ENCODE measurements at places on chromosomes 7 and 10. TPM values are rescaled to one million over a fixed set of nuclear protein-coding genes. Genes with fewer than 3 reads are reported as not detected.

The EPHB6 gene
- total RNA-seq, result 12.3 TPM

- no peak overlapping the region for H3K4me3 ChIP-seq
- H3K27me3 ChIP-seq, result peaks cover 57% of the 10 kb centered on the region
- H3K36me3 ChIP-seq, result no peaks in the 10 kb centered on the region
- no peak for DNase-seq
- H3K4me1 ChIP-seq, result peaks cover 7% of the 10 kb centered on the region
These were observed 674 bp downstream of the AMZ1 start for GRCh38 chr7:2688409-2689342.

The RASA4 gene
- total RNA-seq, result 18.9 TPM

- H3K4me3 ChIP-seq, result no peak overlapping the region
- no peaks in the 10 kb centered on the region for H3K4me1 ChIP-seq
- DNase-seq, result no peak
- H3K27me3 ChIP-seq, result no peaks in the 10 kb centered on the region
- H3K36me3 ChIP-seq, result no peaks in the 10 kb centered on the region
These were observed 486.3 kb downstream of the POM121L12 start for GRCh38 chr7:53521638-53522184.

DNA sequence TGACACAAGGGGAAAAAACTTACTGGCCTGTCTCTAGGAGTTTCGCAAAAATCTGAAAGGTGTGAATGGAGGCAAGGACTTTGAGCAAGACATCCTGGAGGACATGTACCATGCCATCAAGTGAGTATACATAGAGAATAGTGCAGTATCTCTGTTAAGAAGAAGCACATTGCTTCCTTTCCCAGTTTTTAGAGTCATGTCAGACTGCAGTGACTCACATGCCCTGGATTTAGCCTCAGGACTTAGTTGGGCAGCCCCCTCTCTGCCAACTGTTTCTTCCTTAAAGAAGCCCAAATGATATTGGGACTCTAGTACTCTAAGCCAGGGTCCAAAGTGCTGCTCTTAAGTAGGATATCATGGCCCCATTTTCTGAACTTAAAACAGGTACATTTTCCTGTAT, 28.1 kb upstream of the NFKB2 start:
- H3K36me3 ChIP-seq, result peaks cover 44% of the 10 kb centered on the region
- H3K27me3 ChIP-seq, result no peaks in the 10 kb centered on the region
- H3K4me1 ChIP-seq, result no peaks in the 10 kb centered on the region
- DNase-seq, result no peak
- no peak overlapping the region for H3K4me3 ChIP-seq

GRCh38 chr10:30459283-30459682, 25.3 kb downstream of the MAP3K8 start:
- H3K4me3 ChIP-seq, result no peak overlapping the region
- H3K27me3 ChIP-seq, result no peaks in the 10 kb centered on the region
- DNase-seq, result no peak
- H3K36me3 ChIP-seq, result no peaks in the 10 kb centered on the region
- no peak overlapping the region for H3K27ac ChIP-seq

GRCh38 chr10:124057601-124058000, 35.8 kb downstream of the CHST15 start:
- no peaks in the 10 kb centered on the region for H3K36me3 ChIP-seq
- H3K4me1 ChIP-seq, result peaks cover 13% of the 10 kb centered on the region
- peak overlapping the region; percentile 95 for H3K27ac ChIP-seq
- no peak overlapping the region for H3K4me3 ChIP-seq
- no peak for DNase-seq

- no peak overlapping the region for H3K27ac ChIP-seq
- no peak for DNase-seq
- H3K4me3 ChIP-seq, result no peak overlapping the region
- H3K36me3 ChIP-seq, result no peaks in the 10 kb centered on the region
- peaks cover 4% of the 10 kb centered on the region for H3K4me1 ChIP-seq
These were observed 146.5 kb downstream of the TMEM178B start for GRCh38 chr7:141220263-141220880.

The GCK gene
- total RNA-seq, result 0.42 TPM

GRCh38 chr10:35215107-35215506, 88.5 kb downstream of the CREM start:
- H3K36me3 ChIP-seq, result no peaks in the 10 kb centered on the region
- H3K4me1 ChIP-seq, result peaks cover 33% of the 10 kb centered on the region
- H3K27ac ChIP-seq, result no peak overlapping the region

DNA sequence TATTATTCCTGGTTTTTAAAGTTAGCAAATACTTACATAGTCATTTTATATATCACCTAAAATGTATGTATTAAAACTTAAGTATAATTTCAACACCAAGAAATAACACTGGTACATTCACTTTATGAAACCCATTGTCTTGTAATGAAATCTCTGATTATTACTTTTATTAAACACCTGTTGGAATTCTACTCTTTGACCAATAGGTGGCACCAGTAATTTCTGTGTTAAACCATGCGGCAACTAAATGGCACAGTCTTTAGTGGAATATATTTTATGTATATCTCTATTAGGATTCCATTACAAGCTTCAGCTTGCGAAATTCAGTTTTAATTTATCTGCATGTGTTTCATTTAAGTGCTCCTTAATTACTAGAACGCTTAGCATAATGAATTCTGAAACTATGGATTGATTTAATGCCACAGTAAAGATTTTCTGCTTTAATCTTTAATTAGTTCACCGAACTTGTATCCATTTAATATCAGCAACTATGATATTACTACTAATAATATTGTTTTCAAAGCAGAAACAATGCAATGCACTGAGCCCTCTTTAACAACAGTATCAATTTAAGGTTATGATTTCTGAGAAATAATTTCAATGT, 181.3 kb downstream of the MAGI2 start:
- no peak for DNase-seq
- peaks cover 5% of the 10 kb centered on the region for H3K4me1 ChIP-seq
- no peaks in the 10 kb centered on the region for H3K27me3 ChIP-seq
- H3K4me3 ChIP-seq, result no peak overlapping the region
- H3K36me3 ChIP-seq, result no peaks in the 10 kb centered on the region

DNA sequence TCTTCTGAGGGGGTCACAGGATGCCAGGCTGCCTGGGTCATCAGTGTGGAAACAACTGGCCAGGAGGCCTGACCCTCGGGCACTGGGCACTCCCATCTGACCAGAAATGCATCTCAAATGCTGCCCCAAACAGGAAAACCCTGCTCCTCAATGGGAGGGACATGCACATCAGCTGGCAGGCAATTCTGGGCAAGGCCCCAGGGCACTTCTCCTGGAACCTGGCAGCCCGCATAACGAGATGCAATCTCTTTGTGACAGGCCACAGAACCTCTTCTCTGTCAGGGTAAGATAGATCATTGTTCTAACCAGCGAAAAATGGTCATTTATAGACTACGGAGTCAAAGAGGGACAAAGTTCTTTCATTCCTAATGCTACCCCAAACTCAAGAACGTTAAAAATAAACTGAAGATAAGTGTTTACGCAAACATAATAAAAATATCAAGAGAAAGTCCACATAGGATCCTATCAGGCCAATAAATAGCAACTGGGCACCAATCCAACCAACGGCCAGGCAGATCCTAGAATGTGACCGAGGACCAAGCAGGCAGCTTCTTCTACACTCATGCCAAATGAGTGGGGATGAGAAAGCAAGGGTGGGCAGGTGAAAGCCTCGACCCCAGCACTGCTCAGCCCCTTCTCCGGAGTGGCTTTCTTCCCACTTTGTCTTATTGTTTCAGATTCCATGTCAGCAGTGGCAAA, 212.3 kb downstream of the TCERG1L start:
- no peaks in the 10 kb centered on the region for H3K27me3 ChIP-seq
- no peaks in the 10 kb centered on the region for H3K36me3 ChIP-seq
- no peak for DNase-seq
- no peak overlapping the region for H3K4me3 ChIP-seq

The ATOH7 gene
- total RNA-seq, result 0.20 TPM

- DNase-seq, result no peak
- no peaks in the 10 kb centered on the region for H3K27me3 ChIP-seq
- no peaks in the 10 kb centered on the region for H3K4me1 ChIP-seq
- no peak overlapping the region for H3K4me3 ChIP-seq
- no peaks in the 10 kb centered on the region for H3K36me3 ChIP-seq
These were observed 107.0 kb upstream of the KIF5B start for GRCh38 chr10:32163071-32163761.

The NOC3L gene
- total RNA-seq, result 25.7 TPM

The STMP1 gene
- 62.2 TPM for total RNA-seq

The DEPP1 gene
- total RNA-seq, result 0.50 TPM

DNA sequence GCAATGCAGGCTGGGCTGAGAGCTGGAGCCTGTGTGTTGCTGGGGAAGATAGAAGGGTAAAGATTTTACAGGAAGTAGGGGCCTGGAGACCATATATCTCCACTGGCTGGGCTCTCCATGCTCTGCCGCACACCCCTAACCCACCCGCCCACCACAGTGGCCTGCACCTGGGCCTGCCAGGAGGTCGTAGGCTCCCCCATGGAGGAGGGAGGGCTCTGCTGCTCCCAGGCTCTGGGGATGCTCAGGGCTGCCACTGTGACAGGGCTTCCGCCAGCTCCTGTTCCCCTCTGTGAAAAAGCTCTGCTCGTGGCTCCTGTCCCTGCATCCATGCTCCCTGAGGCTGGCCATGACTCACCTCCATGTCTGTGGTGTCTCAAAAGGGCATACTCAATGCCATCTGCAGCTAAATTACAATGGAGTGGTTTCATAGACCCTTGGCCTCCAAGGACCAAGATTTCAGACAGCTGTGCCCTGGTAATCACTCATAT, 106.0 kb downstream of the CXCL12 start:
- H3K4me1 ChIP-seq, result no peaks in the 10 kb centered on the region
- no peaks in the 10 kb centered on the region for H3K36me3 ChIP-seq
- H3K27ac ChIP-seq, result no peak overlapping the region
- no peak overlapping the region for H3K4me3 ChIP-seq
- no peak for DNase-seq

- H3K4me3 ChIP-seq, result no peak overlapping the region
- no peaks in the 10 kb centered on the region for H3K4me1 ChIP-seq
- H3K36me3 ChIP-seq, result peaks cover 6% of the 10 kb centered on the region
- no peak for DNase-seq
These were observed 87.6 kb upstream of the GNAI1 start for GRCh38 chr7:80047032-80047431.

- no peaks in the 10 kb centered on the region for H3K4me1 ChIP-seq
- no peaks in the 10 kb centered on the region for H3K27me3 ChIP-seq
- DNase-seq, result no peak
- peaks cover 3% of the 10 kb centered on the region for H3K36me3 ChIP-seq
These were observed 54.7 kb upstream of the BICC1 start for GRCh38 chr10:58457761-58458616.

GRCh38 chr7:53661645-53662217, 626.3 kb downstream of the POM121L12 start:
- H3K4me3 ChIP-seq, result no peak overlapping the region
- no peaks in the 10 kb centered on the region for H3K4me1 ChIP-seq
- H3K27me3 ChIP-seq, result no peaks in the 10 kb centered on the region

GRCh38 chr10:72943498-72944234, 10.9 kb downstream of the PLA2G12B start:
- no peak overlapping the region for H3K4me3 ChIP-seq
- DNase-seq, result no peak
- H3K4me1 ChIP-seq, result no peaks in the 10 kb centered on the region
- H3K36me3 ChIP-seq, result no peaks in the 10 kb centered on the region
- H3K27ac ChIP-seq, result no peak overlapping the region

DNA sequence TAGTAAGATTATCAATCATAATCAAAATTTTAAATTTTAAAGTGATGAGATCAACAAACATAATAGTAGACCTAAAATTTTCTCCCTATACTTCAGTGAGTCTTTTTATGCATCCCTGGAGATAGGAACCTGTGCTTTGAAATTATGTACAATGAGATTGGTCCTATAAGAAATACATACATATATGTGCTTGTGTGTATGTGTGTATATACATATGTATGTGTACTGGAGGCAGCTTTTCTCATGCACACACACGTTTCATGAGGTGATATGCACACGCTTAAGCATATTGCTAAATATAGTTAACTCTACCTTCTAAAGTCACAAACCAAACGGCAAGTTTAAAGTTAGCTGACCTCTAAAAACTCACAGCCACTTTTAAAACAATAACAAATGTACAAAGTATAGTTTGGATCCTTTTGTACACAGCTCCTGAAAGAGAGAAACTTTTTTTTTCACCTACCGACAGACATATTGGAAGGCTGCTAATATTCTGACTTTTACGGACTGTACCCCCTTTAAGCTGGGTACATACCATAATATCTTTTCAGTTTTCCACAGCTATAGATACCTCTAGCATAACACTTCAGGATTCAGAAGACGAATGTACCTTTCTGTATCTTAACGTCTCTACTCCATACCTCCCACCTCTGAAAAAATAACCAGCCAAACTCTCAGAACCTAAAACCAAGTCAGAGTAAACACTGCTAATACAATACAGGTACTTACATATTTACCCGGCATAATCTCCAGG, 3.3 kb downstream of the ITGB1 start:
- no peaks in the 10 kb centered on the region for H3K36me3 ChIP-seq
- H3K4me1 ChIP-seq, result peaks cover 78% of the 10 kb centered on the region
- no peaks in the 10 kb centered on the region for H3K27me3 ChIP-seq
- no peak overlapping the region for H3K27ac ChIP-seq
- peak overlapping the region; percentile 80 for H3K4me3 ChIP-seq

The PODXL gene
- 21.4 TPM for total RNA-seq

- H3K27ac ChIP-seq, result no peak overlapping the region
- H3K36me3 ChIP-seq, result peaks cover 16% of the 10 kb centered on the region
- H3K4me1 ChIP-seq, result peaks cover 6% of the 10 kb centered on the region
- no peaks in the 10 kb centered on the region for H3K27me3 ChIP-seq
- DNase-seq, result no peak
These were observed 51.3 kb downstream of the BRAF start for GRCh38 chr7:140873434-140873833.

The TDRD1 gene
- not detected for total RNA-seq

DNA sequence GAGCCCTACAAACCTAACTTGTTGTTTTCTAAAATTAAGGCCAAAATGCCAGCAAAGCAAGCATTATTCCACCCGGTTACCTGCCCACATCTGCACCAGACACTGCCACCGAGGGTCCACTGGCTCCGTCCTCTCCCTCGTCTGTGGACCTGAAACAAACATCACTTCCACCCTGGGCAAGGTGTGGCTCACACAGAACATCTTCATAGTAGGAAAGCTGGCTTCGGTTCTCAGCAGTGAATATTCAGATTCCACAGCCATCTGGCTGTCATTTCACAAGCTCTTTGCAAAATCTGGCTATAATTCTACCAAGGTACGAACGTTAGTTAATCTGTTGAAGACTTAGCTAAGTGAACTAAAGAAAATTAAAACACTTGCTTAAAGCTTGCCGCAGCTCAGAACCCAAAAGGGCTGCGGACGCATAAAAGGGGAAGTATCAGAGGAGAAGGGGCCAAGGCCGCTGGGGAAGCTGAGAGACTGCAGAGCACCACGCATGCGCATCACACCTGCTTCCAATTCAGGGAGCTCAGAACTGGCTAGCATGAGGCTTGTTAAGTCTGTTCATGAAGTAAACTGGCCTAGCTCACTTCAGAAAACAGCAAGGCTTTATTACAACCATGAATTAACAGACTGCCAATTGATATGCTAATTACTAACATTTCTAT, 46.1 kb downstream of the PTPRN2 start:
- no peaks in the 10 kb centered on the region for H3K36me3 ChIP-seq
- peaks cover 10% of the 10 kb centered on the region for H3K4me1 ChIP-seq
- H3K27ac ChIP-seq, result no peak overlapping the region
- H3K27me3 ChIP-seq, result no peaks in the 10 kb centered on the region
- H3K4me3 ChIP-seq, result no peak overlapping the region

The SYT15B gene
- total RNA-seq, result 0.16 TPM

- H3K4me3 ChIP-seq, result peak overlapping the region; percentile 98
- H3K27ac ChIP-seq, result peak overlapping the region; percentile 79
- H3K36me3 ChIP-seq, result no peaks in the 10 kb centered on the region
- peaks cover 62% of the 10 kb centered on the region for H3K4me1 ChIP-seq
- H3K27me3 ChIP-seq, result peaks cover 4% of the 10 kb centered on the region
- no peak for DNase-seq
These were observed 462 bp upstream of the CISD1 start for GRCh38 chr10:58268454-58268945.

The LIPA gene
- total RNA-seq, result 38.1 TPM

Measured in neural crest cell (in vitro differentiated cells).